ENCODE measurements at places on chromosomes 13 and 19.

GRCh38 chr19:2207991-2208860 lies 27.9 kb downstream of the PLEKHJ1 start:
- DNase-seq: no peak

DNA sequence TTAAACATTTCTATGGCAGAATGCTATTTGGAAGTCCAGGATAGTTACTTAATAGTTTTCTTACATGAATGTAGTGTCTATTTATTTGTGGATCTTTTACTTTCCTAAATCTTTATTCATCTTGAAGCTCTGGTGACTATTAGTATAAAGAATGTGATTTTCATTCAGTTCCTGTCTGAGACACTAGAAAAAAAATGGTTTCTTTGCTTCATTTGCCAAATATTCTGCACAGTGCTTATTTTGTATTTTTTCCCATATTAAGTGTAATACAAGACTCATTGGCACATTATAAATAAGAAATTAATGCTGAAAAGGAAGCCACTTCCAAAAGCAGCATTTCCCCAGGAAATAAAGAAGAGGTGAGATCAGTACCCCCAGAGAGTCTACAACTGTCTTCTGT lies 109.8 kb downstream of the POSTN start:
- DNase-seq: no peak

GRCh38 chr13:105764486-105764885 lies 771.0 kb downstream of the EFNB2 start:
- DNase-seq: no peak

DNA sequence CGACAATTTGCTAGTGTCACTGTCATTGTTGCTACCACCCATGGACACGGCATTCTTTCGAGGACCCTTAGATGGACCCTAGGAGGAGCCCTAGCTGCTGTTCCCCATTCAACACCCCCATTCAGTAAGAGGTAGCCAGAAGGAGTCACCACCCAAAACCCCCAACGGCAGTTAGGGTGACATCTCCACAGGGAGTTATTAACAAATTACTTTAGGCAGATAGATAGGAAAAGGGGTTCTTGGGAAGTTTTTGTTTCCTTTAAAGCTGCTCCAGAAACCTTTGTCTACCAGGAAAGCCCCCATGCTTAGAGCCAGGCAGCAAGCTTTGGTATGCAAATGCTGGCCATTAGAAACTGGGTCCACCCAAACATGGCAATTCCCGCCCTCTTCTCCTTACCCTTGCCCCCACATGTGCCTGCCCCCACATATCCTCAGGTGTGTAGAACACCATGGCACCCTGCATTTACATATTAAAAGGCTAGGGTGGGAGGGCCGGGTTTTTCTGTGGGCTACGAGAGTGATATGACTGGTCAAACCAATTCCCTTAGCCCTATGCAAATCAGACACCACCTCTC lies 190.9 kb downstream of the SLITRK6 start:
- DNase-seq: no peak

DNA sequence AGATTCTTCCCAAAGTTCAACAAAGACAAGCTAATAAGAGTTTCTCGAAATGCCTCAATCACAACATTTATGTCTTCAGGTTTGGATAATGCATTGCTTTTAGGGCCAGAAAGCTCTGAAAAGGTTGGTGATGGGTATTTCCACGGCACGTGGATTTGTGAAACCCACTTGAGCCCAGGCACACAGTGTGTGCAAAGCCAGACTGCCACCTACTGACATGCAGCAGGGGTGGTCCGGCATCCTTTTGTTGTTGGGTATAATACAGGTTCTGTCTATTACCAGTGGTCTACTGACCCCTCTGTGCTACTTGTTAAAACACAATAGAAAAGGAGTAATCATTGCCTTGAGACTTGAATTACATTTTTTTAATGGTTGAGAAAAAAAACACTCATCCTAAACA lies 225.6 kb downstream of the RAP2A start:
- DNase-seq: no peak

DNA sequence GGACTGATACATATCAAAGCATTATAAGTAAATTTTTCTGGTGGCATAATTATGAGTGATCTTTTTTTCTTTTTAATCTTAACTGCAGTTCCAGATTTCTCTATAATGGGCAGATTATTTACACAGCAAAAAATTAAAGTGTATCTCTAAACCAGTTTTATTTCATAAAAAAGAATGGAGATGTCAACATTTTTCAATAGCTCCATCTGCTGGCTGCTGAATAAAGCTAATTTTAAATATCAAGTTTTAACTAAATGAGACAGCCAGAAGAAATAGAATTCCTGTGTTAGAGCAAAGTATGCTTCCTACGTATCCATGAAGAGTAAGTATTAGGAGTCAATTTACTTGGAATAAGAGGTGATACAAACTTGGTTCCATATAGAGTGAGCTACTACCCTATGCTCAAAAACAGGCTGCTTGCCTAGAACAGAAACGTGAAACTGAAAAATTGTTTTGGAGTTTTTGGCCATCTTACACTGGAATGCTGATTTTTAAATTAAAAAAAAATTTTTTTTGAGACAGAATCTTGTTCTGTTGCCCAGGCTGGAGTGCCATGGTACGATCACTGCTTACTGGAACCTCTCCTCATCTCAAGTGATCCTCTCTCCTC lies 5.0 kb upstream of the PDS5B start:
- peak; percentile 16 for DNase-seq

GRCh38 chr19:18756896-18757295 lies 34.2 kb downstream of the COMP start:
- no peak for DNase-seq

DNA sequence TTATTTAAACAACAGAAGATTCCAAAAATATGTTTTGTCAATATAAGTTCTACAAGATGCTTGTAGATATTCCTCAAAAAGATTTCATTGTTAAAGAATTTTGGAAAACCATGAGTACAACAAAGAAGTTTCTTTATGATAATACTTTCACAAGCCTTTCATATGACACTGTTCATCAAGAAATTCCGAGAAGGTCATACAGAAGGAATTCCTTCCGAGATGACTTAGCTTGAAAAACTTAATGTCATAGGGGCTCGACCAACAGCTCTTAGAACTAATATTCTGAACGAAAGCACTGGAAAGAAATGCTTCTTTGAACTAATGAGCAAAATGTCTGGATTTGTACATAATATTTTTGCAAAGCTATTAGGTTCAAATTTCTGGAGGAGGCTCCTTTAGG lies 403.4 kb downstream of the KLF5 start:
- DNase-seq: no peak

GRCh38 chr13:27293076-27293691 lies 22.6 kb downstream of the RASL11A start:
- no peak for DNase-seq
